ENCODE measurements at places on chromosomes 3 and 15.
A peak's percentile ranks its signal among the peaks of the same experiment; 100 is the strongest.

DNA sequence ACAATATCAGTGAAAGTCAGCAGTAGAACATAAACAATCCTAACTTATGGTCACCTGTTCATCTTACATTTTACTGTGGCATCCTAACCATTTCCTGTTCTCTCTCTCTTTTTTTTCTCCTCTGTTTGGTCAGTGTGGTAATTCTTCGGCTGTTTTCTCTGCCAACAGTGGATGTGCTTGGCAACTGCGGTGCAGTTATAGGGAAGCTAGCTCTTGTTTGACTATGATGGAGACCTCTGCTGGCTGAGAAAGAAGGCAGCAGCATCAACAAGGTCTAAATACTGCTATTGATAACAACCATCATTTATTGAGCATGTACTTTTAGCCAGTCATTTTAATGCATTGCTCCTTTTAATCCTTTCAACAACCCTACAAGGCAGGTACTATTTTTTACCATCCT is 723 bp upstream of the DRD3 start:
- DNase-seq, result no peak

DNA sequence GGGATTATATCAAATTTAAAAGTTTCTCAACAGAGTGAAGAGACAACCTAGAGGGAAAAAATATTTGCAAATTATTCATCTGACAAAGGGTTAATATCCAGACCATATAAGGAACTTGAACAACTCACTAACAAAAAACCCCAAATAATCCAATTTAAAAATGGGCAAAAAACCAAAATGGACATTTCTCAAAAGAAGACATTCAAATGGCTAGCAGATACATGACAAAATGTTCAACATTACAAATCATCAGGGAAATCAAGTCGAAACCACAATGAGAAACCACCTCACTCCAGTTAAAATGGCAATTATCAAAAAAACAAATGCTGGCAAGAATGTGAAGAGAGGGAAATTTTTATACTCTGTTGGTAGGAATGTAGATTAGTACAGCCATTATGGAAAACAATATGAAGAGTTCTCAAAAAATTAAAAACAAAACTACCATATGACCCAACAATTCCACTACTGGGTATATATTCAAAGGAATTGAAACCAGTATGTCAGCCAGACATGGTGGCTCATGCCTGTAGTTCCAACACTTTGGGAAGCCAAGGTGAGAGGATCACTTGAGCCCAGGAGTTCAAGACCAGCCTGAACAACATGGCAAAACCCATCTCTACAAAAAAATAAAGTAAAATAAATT is 88.5 kb downstream of the CSNK1G1 start:
- DNase-seq, result no peak

- DNase-seq, result no peak
These were observed 4.6 kb downstream of the CCPG1 start for GRCh38 chr15:55403531-55403930.

GRCh38 chr3:28326458-28326926 is 22.0 kb upstream of the ZCWPW2 start:
- peak; percentile 4 for DNase-seq

DNA sequence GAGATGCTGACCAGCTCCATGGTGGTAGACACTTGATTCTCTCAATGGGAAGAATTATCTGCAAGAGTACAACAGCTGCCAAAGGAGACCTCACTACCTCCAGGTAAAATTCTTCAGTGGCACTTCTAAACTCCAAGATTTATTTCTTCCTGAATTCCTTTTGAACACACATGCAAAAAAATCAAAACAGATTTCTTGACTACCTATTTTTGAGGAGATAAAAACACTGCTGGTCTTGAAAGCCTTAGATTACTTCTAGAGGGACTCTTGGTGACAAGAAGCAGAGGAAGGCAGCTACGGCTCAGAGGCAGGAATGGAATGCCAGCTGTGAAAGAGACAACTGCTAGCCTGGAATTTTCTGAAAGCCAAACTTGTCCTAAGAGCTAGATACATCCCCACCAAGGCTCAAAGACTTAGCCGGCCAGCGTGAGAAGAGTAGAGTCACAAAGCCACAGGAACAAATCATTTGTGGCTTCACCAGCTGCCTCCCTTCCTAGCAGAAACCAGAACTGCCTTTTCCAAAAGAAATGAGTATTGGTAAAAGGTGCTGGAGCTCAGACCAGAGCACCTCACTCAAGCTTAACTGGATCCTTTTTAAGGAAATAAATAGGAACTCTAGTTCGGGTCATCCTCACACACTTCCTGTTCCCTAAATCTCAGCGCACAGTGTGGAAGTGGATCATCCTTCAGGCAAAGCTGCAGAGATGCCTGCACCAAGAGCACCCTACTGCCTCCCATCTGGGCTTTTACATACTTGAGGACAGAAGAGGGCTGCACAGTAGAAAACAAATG is 32.6 kb downstream of the CLK3 start:
- no peak for DNase-seq

GRCh38 chr3:94127115-94127514 is 64.3 kb downstream of the NSUN3 start:
- DNase-seq, result no peak

DNA sequence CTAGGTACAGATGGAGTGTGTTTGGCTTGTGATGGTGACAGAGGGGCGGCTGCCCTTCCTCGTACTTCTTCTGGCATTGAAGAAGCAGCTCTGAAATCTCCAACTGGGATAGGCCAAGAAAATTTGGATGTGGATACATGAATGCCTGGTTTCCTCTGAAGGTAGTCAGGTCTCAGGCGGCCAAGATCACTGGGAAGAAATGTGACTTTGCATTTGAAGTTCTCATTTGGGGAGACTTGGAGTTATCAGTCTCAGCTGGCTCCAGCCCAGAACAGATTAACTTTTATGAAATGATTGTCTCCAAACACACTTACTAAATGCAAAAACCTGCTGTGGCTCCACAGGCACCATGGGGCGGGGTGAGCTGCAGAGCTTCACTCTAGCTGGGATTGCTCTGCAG is 215.9 kb downstream of the THSD4 start:
- DNase-seq, result no peak

DNA sequence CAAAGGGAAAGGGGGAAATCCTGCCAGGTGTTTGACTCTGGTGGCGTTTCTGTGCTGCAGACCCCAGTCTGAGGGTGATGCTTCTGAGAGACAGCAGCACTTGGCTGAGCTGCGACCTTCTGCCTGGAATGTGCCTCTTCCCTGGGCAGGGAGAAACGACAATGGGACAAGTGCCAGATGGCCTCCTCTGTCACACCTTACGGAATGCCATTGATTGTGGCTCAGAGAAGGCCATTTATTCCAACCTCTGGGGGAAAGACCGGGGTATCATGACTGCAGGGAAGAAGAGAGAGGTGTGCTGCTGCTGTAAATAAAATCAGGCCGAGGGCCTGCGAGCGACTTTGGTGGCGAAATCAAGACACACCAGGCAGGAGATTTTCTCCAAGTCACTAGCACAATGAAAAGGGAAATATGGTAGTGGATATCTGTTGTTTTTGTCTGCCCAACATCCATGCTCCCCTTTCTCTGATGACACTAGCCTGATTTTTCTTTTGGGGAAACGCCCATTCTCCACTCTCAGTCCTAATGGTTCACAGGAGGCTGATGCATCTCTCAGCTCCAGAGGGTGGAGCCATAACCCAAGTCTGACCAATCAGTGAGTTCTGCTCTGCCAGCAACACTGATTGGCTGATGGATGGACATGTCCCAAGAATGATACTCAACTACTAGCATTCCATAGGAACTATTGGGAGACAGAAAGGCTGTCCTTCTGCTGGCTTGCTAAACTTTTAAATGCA is 336.1 kb downstream of the FOXP1 start:
- DNase-seq, result no peak

- DNase-seq, result no peak
These were observed 93.6 kb upstream of the OSTN start for GRCh38 chr3:191105418-191105817.

DNA sequence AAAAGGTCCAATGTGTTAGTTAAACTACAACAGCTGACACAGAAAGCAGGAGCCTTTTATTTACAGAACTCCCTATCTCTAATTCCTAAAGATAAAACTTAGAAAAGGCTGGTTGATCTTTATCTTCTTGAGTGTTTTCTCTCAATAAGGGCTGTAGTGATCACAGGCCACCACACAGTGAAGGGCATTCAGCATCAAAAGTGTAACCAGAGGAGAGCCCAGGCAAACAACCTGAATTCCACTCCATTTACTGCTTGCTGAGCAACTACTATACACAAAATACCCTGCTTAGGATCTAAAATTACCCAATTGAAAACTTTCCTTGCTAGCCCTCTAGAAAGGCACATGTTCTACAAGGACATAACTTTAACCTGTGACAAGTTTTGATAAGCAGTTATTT is 122.7 kb downstream of the MEIS2 start:
- DNase-seq, result no peak

DNA sequence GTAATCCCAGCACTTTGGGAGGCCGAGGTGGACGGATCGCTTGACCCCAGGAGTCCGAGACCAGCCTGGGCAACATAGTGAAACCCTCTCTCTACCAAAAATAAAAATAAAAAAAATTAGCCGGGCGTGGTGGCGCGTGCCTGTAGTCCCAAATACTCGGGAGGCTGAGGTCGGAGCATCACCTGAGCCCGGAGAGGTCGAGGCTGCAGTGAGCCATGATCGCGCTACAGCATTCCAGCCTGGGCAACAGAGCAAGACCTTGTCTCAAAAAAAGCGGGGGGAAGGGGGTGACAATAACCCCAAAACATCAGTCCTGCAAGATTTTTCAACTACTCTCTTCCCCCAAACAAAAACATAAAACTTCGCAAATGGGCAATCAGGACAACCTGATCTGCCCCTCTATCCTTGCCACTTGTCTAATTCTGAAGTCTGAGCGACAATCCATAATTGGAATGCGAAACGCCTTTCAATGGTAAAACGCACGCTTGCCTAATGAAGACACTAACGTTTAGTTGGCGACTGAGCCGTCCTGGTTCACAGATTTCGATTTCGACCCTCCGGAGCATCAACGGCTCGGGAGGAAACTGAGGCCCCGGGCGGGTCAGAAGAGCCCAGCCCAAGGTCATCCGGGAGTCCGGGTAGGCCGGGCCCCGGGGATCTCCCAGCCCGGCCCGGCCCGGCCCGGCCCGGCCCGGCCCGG is 868 bp downstream of the BTBD1 start:
- no peak for DNase-seq

DNA sequence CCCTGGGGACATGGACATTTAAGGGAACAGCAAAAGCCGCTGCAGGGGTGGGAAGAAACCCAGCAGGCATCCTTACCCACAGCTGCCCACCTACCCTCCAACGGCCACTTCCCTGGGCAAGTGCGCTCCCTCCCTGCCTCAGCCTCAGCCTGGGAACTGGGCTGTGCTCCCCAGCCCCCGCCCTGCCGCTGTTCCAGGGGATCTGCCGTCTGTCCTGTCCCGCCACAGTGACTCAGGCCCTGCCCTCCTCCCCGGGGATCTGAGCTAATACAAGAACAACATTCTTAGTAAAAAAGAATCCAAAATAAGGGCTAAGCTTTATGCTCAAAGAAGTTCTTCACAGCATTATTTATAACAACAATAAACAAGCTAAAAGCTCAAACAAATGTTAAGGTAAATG is 7.4 kb upstream of the IQSEC1 start:
- DNase-seq, result no peak

DNA sequence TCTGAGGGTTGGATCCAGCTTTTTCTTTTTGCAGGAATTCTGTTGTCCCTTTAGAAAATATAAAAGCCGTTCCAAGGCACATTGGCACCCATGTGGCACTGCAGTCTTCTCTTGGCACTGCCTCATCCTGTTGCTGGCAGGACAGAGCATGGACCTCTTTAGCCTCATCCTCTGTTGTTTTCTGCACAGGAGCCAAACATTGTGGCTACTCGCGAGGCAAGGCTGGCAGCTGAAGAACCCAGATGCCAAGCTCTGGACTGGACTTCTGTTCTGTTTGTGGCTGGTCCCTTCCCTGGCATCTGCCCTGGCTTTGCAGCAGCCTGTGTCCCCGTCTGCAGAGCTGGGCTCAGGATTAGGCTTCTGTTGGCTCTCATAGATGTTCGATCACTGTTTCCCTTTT is 224.7 kb upstream of the TBC1D5 start:
- DNase-seq, result no peak

- no peak for DNase-seq
These were observed 41.7 kb upstream of the PRICKLE2 start for GRCh38 chr3:64266983-64267382.

GRCh38 chr3:151371526-151371925 is 13.0 kb downstream of the P2RY12 start:
- DNase-seq, result no peak

DNA sequence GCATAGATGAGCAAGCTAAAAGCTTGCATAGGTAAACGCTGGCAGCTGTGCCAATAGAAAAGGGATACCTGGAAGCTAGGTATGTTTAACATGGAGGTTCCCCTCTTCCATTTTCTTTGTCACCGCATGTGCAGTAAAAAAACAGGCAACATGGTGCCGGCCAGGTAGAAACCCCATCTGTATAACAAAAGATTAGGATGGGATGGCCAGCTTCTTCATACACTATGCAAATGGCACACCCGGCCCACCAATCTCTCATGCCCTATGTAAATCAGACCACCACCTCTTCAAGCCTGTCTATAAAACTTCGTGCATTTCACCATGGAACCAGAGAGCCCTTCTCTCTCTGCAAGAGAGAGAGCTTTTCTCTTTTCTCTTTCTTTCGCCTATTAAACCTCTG is 224.3 kb upstream of the P2RY1 start:
- DNase-seq, result no peak

DNA sequence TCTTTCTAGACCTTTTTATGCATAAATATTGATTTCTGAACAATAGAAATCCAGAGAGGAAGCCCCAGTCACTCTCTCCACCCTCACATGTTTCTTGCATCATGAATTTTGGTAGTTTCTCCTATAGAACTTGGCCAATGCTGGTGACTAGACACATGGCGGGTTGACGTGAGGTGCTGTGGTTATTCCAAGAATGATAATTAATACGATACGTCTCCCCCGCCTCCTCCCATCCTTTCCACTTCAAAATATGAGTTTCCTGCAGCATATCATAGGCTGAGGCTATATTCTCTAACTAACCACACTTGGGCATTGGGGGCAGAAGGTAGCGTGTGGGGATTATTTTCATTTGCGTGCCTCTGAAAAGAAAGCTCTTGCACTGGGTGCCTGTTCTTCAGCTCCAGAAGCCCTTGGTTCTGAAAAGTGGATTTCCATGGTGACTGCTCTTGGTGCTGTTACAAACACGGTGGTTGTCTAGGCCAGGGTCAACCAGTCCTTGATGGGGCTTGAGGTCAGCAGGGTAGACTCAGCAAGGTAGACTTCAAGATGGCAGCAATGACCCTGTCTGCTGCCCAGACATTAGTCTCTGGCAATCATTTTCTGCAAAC is 5.3 kb downstream of the TNFSF10 start:
- DNase-seq, result peak; percentile 21

GRCh38 chr3:153160451-153161137 is 1.4 kb upstream of the RAP2B start:
- peak; percentile 47 for DNase-seq

- DNase-seq, result no peak
These were observed 140.4 kb downstream of the NSMCE3 start for GRCh38 chr15:29129221-29129620.

- DNase-seq, result no peak
These were observed 150.6 kb downstream of the TPRG1 start for GRCh38 chr3:189322339-189322738.

DNA sequence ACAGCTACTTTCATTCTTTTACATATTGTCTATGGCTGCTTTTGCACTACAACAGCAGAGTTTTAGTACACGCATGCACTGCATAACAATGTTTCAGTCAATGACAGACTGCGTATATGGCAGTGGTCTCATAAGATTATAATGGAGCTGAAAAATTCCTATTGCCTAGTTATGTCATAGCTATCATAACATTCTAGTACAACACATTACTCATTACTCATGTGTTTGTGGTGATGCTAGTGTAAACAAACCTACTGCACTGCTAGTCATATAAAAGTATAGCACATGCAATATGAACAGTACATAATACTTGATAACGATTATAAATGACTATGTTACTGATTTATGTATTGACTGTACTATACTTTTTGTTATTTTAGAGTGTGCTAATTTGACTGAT is 47.9 kb downstream of the QTRT2 start:
- no peak for DNase-seq

Measured in stimulated activated CD4-positive, alpha-beta T cell treated with anti-CD3 and anti-CD28 coated beads, Interleukin-1b, Interleukin-23, amount 100 ng/mL, for 24 hours (primary cell).